ENCODE measurements at places on chromosomes 5 and 9.

- DNase-seq = no peak
These were observed 412.3 kb downstream of the MAT2B start for GRCh38 chr5:163917747-163918146.

GRCh38 chr5:67549947-67550346 lies 353.3 kb upstream of the CD180 start:
- no peak for DNase-seq

GRCh38 chr5:167965710-167966109 lies 325.7 kb upstream of the WWC1 start:
- no peak for DNase-seq

- DNase-seq = no peak
These were observed 71.7 kb downstream of the PCSK5 start for GRCh38 chr9:75962013-75962661.

GRCh38 chr5:135225856-135226560 lies 173.0 kb downstream of the MACROH2A1 start:
- peak; percentile 56 for DNase-seq

DNA sequence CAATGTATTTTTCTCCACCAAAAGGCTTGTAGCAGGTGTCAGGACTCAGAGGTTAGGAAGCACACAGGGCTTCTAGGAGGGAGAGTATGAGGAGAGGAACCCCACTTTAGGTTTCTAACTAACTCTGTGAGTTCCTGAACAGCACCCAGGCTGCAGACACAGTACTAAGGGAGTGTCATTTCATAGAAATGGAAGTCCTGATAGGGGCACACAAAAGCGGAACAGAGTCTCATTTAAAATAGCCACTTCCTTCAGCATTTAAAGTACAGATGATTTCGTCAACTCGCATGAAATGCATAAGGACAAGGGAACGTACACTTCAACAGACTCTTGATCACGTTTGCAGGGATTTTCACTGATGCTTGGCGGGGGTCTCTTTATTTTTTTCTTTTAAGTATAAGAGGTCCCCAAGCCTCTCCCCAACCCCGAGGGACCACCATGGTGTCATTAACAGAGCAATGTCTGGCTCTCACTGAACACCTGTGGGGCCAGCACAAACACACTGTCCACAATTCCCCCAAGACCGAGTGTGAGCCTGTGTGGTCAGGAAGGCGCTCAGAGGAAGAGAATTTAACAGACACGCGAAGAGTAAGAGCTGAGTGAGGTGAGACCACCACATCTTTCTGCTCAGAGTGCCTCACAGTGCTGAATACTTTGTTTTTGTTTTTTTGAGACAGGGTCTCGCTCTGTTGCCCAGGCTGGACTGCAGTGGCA lies 82.3 kb downstream of the SECISBP2 start:
- DNase-seq = no peak

GRCh38 chr9:3912280-3912679 lies 386.5 kb upstream of the RFX3 start:
- no peak for DNase-seq

- DNase-seq = no peak
These were observed 10.0 kb upstream of the MYORG start for GRCh38 chr9:34386656-34387055.
